ENCODE measurements at places on chromosomes 2 and 18.

DNA sequence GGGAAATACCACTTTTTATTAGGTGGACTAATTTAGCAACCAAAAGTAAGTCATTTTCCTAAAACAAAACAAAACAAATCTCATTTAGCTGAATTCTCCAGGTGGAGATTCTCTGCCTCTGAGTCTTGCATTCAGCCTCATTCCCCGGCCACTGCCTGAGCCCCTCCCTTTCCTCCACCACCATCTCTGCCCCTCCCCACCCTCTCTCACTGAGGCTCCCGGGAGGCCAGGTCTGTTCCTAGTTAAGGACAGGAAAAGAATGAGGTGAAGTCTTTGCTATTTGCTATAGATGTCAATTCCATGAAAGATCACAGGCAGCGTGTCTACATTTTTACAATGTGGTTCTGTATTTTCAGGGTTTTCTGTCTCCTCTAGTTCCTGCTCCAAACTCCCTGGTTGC is 83.0 kb upstream of the SOX11 start:
- no peak for DNase-seq

DNA sequence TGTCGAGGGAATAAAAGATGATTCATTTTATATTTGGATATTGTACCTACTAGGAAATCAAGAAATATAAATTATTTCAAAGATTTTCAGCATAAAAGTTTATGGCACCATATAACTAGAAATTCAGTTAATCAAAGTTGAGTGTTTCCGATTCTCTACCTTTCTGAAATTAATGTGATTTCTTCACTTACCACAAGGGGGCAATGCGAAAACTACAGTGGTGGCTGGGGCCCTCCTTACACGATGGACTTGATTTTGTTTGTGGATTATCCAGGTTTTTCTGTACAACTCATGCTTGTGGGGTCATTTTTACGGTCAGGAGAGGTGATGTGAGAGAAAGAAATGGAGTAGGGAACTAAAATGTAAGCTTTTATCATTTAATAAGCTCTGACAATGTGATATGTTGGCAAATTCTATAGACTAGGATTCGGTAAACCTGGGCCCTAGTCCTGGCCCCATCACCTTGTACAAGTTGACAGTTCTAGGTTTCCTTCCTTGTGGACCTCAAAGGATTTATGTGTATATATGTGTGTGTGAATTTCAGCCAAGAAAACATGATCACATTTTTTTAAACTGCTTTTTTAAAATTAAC is 47.6 kb downstream of the G6PC2 start:
- no peak for DNase-seq

GRCh38 chr2:23554054-23554697 is 169.2 kb downstream of the KLHL29 start:
- no peak for DNase-seq

GRCh38 chr2:24721470-24721869 is 71.7 kb downstream of the PTRHD1 start:
- no peak for DNase-seq

DNA sequence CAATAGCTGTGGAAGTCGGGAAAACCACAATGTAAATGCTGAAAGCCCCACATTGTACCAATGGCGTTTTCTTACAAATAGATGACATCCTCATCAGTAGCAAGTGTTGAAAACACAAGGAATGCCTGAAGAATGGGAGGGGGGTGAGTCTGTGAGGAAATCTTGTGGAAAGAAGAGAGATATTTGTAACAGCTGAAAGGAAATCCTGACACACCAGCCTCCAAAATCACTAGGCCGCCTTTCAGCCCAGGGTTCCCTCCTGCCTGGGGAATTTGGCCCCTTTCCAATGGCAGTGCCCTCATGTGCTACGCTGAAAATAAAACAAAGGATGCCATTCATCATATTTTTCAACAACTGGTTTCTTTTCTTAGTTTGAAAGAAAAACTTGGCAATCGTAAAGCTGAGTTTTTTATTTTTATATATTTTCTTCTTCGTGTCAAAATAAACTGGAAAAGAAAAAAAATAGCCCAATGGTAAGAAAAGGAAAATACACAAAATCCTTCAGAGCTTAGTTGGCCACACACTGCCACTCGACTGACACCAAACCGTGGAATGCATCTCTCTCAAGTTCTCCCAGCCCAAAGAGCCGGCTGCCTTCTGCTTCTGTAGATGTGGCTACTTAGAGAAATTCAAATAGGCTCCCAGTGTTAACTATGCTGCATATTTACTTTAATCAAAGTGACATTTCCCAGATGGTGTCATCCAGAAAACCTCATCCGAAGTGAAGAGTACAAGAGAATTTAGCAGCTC is 52.0 kb downstream of the FTCDNL1 start:
- no peak for DNase-seq

- no peak for DNase-seq
Observed at GRCh38 chr2:20838016-20838415, 15.1 kb upstream of the LDAH start.

DNA sequence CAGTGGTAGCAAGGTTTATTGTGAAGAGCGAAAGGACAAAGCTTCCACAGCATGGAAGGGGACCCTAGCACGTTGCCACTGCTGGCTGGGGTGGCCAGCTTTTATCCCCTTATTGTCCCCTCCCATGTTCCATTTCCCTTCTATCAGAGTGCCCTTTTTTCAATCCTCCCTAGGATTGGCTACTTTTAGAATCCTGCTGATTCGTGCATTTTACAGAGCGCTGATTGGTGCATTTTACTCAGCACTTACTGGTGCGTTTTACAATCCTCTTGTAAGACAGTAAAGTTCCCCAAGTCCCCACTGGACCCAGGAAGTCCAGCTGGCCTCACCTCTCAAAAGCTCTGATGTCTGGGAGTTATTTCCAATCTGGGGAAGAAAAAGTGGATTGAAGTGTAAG is 90.1 kb downstream of the CD8B2 start:
- no peak for DNase-seq

GRCh38 chr2:177334940-177335543 is 57.5 kb upstream of the AGPS start:
- no peak for DNase-seq

DNA sequence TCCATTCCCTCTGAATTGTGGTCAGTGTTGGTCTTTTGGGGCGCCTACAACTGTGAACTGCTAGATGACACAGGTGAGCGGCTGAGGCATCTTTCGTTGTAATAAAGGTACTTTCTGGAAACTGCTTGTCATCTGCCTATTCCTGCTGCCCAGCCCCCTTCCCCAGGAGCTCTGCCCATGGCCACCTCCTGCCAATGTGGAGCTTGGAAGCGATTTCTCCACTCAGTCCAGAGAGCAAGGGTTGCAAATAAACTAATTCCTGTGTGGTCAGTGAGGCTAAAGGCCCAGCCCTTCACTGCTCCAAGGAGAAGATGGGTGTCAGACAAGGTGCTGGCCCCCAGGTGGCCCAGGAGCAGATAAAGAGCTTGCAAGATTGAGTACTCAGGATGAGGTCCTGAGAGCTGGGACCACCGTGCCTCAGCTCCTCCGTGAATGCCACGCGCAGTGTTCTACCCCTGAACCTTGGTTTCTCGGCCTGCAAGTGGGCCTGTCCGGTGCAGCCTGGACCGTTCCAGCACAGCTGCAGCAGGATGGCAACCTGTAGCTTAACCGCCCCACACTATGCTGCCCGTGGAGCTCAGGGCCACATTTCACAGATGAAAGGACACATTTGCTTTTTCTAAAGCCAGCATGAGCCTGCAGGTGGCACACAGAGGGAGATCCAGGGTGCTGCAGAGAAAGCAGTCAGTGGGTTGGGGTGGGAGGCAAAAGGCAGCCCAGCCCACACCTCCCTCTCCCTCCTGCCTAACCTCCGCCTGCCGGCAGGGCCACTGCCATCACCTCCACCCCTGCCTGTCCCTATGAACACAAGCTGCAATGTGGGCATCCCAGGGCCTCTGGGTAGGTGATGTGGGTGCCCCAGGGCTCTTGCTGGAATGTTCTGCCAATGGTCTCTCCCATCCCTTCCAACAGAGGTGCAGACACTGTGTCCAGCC is 78.7 kb upstream of the OTOF start:
- no peak for DNase-seq

DNA sequence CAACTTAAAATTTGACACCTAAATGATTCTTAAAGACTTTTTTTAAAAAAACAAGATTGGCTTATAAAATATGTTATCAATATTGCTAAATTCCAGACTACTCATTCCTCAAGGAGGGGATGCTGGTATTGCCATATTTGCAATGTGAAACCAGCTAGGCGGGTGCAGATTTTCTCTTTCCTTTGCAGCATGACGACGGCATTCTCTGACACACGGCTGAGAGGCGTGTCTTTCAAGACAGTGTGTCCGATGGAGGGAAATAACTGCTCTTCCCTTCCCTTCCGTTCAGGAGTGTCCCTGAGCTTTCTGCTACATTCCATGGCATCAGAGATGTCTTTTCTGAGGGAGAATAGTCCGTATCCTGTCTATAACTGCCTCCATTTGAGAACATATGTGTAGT is 38.2 kb upstream of the CNGA3 start:
- DNase-seq, result no peak
